Myocyte (in vitro differentiated cells): ENCODE measurements at places on chromosomes 7 and 10.

- DNase-seq = peak; percentile 65
Measured at GRCh38 chr10:122342293-122343134, 32.0 kb upstream of the PLEKHA1 start.

DNA sequence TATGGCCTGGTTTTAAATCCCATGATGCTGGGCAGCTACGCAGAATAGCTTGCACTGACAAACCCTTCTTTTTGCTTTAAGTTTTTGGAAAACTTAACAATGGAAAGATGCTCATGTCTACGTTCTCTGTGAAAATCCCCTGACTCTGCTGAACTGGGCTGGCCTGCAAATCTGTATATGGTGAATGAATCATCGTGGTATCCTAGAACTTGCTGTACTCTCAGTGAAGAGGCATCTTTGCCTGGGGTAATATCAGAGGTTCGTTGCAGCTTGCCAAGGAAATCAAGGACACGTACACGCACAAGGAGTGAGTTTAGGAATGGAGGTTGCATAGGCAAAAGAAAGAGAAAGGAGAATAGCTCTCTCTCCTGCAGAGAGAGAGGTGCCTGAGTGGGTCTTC lies 382.0 kb upstream of the ADARB2 start:
- DNase-seq = no peak

GRCh38 chr10:75100764-75101291 lies 10.6 kb upstream of the SAMD8 start:
- peak; percentile 20 for DNase-seq

- DNase-seq = no peak
Measured at GRCh38 chr7:98210513-98211220, 572 bp upstream of the BHLHA15 start.
